ENCODE measurements at places on chromosomes 16 and 17.

- DNase-seq = no peak
Measured at GRCh38 chr16:75264999-75265910, 13.8 kb upstream of the BCAR1 start.

DNA sequence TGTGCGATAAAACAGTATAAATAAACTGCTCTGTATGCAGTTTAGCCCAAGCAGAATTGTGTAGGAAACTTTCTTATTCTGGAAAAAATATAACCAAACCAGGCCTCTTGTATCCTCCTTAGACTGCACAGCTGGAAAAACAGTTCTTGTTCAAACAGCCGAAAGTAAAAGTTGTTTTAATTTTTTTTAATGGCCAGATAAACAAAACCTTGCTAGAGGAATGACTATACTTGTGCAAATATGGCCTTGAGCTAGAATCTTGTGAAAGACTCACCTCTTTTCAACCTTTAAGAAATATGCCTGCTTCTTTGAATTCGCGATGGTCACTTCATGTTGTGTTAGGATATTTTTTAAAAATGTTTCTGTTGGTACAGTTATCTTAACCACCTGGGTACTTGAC lies 114.5 kb upstream of the MAF start:
- DNase-seq = no peak

GRCh38 chr17:74901353-74902135 lies 8.1 kb upstream of the FADS6 start:
- DNase-seq = no peak

- no peak for DNase-seq
Measured at GRCh38 chr17:5211458-5211857, 19.8 kb upstream of the ZNF594 start.

GRCh38 chr16:4745274-4745569 lies 10.9 kb downstream of the DNAAF8 start:
- no peak for DNase-seq

- DNase-seq = no peak
Measured at GRCh38 chr17:8163978-8164814, 1.4 kb upstream of the VAMP2 start.

DNA sequence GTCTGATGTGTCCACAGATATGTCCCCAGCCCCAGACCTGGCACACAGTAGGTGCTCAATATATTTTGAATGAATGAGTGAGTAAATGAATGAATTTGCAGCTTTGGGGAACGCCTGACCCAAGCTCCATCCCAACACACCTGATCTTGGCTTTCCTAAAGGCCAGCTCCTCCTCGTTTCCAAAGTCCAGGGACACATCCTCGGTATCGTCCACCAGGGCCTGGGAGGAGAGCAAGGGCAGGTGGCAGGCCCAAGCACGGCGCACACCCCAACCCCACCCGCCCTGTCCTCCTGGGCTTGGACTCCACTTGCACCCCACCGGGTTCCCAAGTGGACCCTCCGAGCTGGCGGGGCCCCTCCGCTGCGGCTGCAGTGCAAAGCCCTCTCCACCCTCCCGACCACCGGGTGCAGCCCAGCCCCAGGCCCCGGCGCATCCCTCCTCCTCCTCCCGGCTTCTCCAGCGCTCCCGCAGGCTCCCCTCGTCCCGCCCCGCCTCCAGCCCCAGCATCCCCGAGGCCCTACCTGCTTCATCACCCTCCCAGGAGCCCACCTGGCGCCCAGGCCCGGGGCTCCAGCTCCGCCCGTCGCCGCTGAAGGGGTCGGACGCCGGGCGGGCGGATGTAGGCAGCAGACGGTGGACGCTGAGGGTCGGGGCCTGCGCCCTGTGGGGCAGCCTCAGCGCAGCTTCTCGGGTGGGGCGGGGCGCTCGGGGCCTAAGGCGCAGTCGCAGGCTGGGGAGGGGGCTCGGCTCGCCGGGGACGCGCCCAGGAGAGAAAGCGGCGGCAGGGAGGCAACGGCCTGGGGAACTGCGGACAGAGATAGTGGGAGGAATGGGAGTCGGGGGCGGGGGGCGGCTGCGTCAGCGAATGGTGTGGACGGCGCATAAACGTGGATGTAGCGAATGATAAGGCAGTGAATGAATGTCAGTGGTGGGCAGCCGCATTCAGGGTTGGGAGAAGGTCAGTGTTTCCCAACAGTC lies at the start of gene TVP23A:
TVP23A (minus strand) TSS at position 832 of the 979 bp plus-strand sequence; CDS start at position 531, 301 bp downstream.
- DNase-seq = no peak
